ENCODE measurements at places on chromosomes 4 and X.

DNA sequence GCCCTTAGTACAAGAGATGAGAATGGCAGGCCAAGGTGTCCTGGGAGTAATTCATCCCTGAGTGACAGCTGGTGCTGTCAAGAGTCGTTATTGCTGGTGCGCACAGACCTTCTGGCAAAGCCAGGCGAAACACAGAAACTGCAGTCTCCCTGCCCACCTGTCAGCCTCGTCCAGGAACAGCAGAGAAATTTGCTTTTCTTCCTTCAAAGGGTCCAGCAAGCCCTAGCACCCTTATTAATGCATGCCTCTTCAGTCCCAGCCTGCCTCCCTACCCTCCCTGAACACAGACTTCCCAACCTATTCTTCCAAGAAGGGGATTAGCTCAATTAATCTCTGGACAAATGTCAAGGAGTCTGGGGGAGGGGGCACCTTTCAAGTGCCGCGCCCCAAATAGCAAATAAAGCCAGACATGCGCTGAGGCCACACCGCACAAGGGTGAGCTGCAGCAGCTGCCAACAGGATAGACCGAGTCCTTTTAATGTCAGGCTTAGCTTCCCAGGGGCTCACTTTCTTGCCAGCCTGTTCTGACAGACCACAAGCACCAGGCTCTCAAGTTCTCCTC, 250.7 kb upstream of the RASGEF1B start:
- no peak for DNase-seq

- DNase-seq: no peak
Measured at GRCh38 chr4:123649250-123649644, 252.7 kb downstream of the SPRY1 start.

DNA sequence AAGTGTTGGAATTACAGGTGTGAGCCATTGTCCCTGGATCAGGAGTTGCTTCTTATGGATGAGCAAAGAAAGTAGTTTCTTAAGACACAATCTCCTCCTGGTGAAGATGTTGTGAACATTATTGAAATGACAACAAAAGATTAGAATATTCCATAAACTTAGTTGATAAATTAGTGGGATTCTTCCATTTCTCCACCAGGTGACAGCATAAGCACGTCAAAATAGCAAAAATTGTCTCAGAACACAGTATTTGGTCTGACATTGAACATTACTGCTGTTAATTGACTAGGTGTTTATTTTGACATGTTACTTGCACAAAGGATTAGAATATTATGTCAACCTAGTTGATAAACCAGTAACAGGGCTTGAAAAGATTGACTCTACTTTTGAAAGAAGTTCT, 21.6 kb downstream of the CLDN34 start:
- DNase-seq: no peak

- no peak for DNase-seq
Measured at GRCh38 chr4:6710996-6711395, 1.3 kb upstream of the MRFAP1L1 start.
